Placental epithelial cell (primary cell): ENCODE measurements at places on chromosomes 2 and 18. TPM values are rescaled to one million over a fixed set of nuclear protein-coding genes. Genes with fewer than 3 reads are reported as not detected.

ANO7 gene
- under 0.01 TPM in 1 of 2 replicates, not detected in the other for total RNA-seq

IL36B gene
- total RNA-seq = not detected in 2 replicates

FOXI3 gene
- total RNA-seq = not detected in 2 replicates

GKN2 gene
- not detected in 2 replicates for total RNA-seq

DNAJC5G gene
- not detected in 2 replicates for total RNA-seq

UBR3 gene
- total RNA-seq = 31.0 and 31.7 TPM in 2 replicates

SEPTIN10 gene
- total RNA-seq = 90.2 and 113 TPM in 2 replicates

TNFRSF11A gene
- total RNA-seq = under 0.01 TPM in 1 of 2 replicates, not detected in the other

PIKFYVE gene
- total RNA-seq = 28.0 and 31.4 TPM in 2 replicates

IL1R2 gene
- total RNA-seq = 3.1 and 18.5 TPM in 2 replicates

TEKT4 gene
- total RNA-seq = not detected in 2 replicates

MYO5B gene
- 20.7 and 33.8 TPM in 2 replicates for total RNA-seq

ALKAL2 gene
- total RNA-seq = 2.0 and 2.2 TPM in 2 replicates

ACVR1C gene
- total RNA-seq = not detected in 2 replicates

SIX3 gene
- total RNA-seq = not detected in 2 replicates
